ENCODE measurements at places on chromosomes 2 and 18.

DNA sequence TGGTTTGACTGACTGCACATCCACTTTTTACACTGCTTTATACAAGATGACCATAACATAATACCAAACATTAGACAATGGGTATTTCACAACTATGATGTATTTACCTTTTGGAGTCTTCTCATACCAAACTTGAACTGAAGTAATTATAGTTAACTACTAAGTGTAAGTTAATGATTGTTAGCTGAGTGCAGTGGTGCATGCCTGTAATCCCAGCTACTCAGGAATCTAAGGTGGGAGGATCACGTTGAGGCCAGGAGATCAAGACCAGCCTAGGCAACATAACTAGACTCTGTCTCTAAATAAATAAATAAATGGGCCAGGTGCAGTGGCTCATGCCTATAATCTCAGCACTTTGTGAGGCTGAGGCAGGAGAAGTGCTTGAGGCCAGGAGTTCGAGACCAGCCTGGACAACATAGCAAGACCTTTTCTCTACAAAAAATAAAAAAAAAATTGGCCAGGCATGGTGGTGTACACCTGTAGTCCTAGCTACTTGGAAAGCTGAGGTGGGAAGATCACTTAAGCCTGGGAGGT is 44.9 kb upstream of the ORC2 start:
- DNase-seq = no peak

DNA sequence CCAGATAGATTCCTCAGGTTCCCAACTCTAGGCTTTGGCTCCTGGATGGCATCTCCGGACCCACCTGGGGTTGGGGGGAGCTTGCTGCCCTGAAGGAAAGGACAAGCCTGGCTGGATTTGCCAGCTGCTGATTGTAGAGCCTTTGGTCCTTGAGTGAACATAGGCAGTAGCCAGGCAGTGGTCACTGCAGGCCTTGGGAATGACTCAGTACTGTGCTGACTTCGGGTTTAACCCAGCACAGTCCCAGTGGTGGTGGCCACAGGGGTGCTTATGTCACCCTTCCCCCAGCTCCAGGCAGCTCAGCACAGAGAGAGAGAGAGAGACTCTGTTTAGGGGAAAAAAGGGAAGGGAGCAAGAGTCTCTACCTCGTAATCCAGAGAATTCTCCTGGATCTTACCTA is 27.7 kb upstream of the ACTR2 start:
- no peak for DNase-seq

DNA sequence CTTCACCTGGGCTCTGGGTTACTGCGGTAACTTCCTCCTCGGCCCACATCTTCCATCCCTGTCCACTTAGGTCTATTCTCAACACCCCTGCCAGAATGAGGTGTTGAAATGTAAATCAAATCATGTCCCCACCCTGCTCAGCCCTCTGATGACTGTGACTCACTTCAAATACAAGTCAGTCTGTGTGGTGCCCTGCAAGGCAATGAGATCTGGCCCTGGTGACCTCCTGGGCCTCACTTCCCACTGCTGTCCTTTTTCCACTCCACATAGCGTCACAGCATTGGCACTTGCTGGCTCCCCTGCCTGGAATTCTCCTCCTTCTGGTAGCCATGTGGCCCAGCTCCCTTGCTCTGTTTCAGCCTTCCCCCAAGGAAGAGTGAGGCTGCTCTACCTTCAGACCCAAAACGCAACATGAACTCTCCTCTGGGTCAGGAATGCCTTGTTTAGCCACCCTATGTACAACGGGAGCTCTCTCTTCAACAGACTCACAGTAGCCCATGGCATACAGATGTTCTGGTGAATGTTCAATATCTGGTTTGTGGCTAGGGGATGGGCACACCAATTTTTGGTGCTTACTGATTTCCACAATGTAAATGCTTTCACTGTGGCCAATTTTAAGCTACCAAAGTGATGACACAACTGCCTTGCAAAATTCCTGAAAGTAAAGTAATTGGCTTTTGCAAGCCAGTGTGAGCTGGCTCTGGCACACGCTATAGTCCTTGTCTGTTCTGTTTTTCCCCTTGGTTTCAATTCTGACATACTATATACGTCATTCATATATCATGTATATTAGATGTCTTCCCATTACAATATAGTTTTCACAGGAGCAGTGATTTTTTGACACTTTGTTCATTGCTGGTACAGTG is 550.3 kb upstream of the HS6ST1 start:
- DNase-seq = no peak

GRCh38 chr2:76268902-76269620 is 558.3 kb upstream of the GCFC2 start:
- no peak for DNase-seq

Measured in stimulated activated CD8-positive, alpha-beta memory T cell treated with anti-CD3 and anti-CD28 coated beads, Interleukin-15, amount 100 ng/mL, for 48 hours (primary cell).